AG09319 (cell line): ENCODE measurements at places on chromosomes 3 and 15.

DNA sequence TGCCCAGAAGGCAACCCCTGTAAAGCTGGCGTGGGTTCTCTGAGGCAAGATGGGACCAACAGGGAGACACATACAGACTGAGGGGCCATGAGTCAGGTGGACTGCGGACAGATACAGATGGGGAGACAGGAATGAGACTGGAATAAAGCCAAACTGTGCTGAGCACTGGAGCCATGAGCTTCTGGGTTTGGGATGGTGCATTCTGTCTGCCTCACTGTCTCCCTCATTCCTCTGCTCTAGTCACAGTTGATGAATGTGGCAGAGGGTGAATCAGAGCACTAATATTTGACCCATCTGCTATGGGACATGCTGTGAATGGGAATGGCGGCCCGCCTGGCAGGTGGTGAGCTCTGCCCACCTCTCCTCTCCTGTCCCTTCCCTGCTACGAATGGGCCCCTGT lies 262.9 kb downstream of the EPHB1 start:
- DNase-seq, result no peak

DNA sequence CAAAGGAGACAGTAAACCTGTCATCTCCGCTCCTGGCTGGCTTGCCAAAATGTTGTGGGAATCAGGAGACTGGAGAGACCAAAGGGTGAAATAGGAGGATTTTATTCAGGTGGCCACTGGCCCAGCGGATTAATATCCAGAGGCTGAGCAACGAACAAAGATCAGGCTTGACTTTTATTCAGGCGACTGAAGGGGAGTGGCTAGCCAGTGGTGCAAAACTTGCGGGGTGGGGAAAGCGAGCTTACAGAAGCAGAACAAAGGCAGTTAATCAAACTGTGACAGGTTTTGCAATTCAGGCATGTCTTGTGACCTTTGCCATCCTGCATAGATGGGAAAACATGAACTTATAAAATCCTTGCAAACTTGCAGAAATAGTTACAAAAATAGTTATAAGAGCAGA lies 19.8 kb upstream of the ACAD9 start:
- no peak for DNase-seq

- DNase-seq, result no peak
Observed at GRCh38 chr15:70339571-70340493, 242.1 kb upstream of the TLE3 start.

DNA sequence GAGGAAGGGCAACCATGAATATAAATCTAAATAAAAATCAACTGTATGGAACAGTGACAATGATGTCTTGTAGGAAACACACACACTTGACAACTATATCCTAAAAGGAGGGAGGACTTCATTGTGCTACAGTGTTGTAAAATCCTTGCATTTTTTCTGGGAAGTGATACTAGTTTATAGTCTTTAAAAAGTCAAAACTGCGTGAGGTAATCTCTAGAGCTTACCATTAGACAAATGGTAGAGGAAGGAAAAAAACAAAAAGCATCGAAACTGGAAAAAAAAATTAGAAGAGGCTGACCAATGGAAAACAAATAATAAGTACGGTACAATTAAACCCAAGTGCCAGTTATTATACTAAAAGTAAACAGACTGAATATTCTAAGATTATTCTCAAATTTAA lies 38.7 kb downstream of the CHSY1 start:
- DNase-seq, result no peak

DNA sequence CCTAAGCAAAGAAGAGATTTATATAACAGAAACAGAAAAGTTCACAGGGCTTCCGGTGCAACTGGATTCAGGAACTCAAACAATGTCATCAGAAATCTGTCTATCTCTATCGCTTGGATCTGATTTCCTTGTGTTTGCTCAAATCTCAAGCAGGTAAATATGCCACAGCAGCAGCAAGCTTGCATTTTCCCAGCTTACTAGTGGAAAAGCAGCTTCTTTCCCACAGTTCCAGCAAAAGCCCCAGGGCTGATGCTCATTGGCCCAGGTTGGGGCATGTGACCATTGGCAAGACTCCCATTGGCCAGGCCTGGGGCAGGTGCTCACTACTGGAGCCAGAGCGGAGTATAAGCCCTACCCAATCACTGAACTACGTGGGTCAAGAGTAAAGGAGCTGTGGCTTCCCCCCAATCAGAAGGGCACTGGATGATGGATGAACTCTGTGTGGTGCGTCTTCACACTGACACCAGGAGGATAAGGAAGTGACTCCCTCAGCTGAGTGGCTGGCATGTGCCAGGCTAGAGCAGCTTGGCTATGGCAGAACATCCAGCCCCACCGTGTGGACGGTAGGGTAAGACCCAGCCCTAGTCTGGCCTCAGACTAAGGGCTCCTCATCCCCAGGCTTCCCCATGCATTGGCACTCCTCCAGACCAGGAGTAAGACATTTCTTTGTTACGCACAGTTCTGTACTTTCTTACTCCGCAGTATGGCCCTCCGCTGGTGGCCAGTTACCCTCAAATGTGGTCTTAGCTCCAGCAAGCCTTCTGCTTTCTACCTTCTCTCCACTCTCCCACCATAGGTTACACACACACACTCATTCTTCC lies 13.1 kb upstream of the VIPR1 start:
- no peak for DNase-seq

DNA sequence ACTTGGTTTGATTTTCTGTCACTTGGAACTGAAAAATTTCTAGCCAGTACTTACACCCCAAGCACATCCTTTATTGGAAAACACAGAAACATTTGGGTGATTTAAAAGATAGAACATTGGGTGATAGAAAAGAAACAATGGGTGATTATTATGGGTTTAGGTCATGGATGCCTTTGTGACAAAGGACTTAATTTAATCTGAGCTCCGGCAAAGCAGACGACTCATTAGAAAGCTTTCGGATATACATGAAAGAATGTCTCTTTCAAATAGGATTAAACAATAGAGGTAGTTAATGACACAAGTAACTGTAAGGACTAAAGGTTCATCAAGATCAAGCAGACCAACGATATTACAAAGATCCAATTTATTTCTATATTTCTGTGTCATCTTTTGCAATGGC lies 37.3 kb upstream of the CNTN4 start:
- DNase-seq, result no peak

GRCh38 chr3:77146004-77146403 lies 106.1 kb downstream of the ROBO2 start:
- no peak for DNase-seq

GRCh38 chr3:180048103-180048502 lies 11.4 kb upstream of the PEX5L start:
- DNase-seq, result no peak

DNA sequence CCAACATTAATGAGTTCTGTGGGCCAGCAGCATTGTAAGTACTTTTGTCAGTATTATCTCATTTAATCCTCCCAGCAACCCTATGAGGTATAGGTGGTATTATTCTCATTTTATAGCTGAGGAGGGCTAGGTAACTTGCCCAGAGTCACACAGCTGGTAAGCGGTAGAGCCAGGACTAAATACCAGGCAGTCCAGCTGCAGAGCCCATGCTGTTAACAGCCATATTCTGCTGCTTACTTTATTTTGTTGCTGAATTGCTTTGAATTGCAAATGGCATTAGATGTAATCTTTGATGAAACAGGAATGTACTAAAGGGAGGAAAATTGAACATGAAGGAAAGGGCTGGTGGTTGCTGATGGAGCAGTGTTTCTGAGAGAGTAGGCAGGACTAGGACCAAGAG lies 19.6 kb downstream of the OXNAD1 start:
- DNase-seq, result no peak

DNA sequence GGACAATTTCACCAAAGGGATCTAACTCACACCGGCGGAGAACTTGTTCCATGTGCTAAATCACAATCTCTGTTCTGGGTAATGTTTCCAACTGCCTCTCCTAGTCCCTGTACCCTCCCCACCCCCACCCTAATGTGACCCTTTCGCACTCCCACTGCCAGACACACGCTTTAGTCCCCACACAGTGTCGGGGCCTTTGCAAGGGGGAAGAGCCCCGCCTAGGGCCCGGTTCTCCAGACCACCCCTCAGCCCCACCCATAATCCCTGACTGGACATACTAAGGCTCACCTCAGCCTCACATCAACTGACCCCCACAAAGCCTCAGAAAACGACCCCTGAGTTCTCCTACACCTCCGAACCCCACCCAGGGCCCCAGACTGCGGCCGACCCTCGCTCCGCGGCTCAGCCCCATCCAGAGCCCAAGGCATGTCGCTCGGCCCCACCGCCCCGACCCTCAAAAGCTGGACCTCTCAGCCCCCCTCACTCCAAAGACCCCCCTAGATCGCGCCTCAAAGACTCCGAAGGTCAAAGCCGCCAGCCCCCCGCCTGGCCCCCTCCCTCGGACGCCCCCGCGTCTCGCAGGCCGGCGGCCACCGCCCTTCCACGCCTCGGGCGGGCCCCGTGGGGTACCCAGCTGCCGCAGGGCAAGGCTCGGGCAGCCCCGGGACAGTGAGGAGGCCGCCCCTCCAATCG lies 72.0 kb upstream of the MAP4 start:
- DNase-seq, result no peak

DNA sequence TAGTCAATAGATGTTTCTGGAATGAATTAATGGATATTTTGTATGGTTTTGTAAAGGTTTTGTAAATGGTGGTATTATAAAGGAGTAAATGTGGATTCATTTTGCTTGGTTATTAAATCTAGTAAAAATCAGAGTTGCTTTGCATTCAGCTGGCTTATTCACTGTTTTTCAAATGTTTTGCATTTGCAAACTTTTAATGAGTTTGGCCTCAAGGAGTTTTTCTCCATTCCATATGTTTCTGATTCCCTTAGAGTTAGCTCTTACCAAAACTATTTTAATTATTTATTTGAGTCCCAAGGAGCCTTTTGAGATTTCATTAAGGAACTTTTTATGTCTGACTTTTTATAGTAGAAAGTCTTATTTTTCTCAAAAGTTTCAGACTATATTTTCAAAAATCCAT lies 992.2 kb downstream of the DIPK2A start:
- DNase-seq, result no peak

GRCh38 chr15:96716075-96716474 lies 385.6 kb downstream of the NR2F2 start:
- DNase-seq, result no peak

DNA sequence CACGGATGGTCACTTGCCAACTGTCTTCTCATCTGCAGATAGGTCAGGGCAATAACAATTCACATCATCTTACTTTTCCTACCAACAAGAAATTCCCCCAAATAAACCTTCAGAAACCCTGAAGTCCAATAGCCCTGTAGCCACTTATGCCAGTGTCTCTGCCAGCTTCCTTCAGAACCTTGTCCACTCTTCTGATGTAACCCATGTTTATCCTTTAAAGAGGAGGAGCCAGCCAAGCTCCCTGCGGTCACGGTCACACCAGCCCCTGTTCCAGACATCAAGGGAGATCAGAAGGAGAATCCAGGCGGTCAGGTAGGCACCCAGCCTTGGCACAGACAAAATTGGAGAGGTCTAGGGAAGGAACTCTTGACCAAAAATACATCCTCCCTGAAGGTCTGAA lies 23.7 kb downstream of the SLC24A1 start:
- no peak for DNase-seq

DNA sequence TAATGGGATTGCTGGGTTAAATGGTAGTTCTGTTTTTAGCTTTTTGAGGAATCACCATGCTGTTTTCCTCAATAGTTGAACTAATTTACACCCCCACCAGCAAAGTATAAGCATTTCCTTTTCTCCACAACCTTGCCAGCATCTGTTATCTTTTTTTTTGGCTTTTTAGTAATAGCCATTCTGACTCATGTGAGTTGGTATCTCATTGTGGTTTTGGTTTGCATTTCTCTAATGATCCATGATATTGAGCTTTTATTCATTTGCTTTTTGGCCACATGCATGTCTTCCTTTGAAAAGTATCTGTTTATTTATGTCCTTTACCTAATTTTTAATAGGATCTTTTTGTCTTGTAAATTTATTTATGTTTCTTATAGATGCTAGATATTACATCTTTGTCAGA lies 288.2 kb downstream of the EPHA6 start:
- no peak for DNase-seq
